ENCODE measurements at places on chromosomes 2 and 18.
A peak's percentile ranks its signal among the peaks of the same experiment; 100 is the strongest.

DNA sequence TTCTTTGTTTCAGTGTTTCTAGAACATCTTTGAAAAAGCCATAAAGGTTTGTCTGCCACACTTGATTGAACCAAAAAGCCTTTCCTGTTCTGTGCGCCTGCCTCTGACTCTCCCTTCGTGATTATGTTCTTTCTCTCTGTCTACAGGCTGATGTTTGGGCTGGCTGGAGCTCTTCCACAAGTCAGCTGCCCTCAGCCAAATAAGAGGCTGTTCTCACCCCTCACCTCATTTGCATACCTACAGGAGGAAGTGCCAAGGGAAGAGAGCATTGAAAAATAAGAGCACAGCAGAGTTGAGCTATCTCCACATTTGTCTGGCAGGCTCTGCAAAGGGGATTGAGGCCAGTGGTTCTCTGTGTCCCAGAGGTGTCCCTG lies 15.8 kb downstream of the INPP5D start:
- no peak for DNase-seq

- DNase-seq = peak; percentile 13
Observed at GRCh38 chr2:148888003-148888501, 13.0 kb downstream of the KIF5C start.

DNA sequence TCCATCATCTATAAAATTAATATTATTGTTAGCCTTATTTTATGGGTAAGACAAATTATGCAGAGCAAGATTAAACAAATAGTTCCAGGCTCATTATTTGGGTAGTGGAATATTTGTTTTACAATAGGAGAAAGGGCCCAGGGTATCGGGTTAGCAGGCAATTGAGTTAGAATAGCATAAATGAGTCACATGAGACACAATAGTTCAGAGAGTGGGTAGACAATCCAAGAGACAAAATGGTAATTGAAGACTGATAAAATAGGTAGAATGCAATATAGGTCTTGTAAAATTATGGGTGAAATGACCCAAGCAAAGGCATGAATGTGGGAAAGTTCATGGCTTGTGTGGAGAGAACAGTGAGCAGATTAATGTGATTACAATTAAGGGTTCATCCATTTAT lies 790.9 kb upstream of the GCFC2 start:
- no peak for DNase-seq

GRCh38 chr18:37668971-37669747 lies 103.6 kb upstream of the CELF4 start:
- DNase-seq = no peak

DNA sequence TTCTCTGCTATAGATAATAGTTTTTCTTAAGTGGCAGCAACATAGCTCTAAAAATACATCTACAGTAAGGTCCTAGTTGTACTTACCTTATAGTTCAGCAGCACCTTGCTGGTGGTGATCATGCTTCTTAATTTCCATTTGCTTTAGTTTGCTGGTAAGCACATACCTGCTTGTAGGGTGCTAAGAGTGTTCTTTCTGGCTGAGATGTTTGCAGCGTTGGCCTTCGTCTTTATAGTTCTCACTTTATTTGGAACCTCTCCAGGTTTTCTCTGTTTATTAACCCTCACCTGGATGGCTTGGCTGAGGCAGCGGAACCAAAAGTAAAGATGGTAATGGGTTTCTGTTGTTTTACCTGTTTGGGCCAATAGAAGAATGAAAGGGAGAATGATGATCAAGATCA lies 123.6 kb upstream of the EFEMP1 start:
- no peak for DNase-seq

- DNase-seq = no peak
Observed at GRCh38 chr2:88171966-88172365, 1.8 kb downstream of the THNSL2 start.

GRCh38 chr2:143705108-143705707 lies 576.0 kb downstream of the ARHGAP15 start:
- no peak for DNase-seq

DNA sequence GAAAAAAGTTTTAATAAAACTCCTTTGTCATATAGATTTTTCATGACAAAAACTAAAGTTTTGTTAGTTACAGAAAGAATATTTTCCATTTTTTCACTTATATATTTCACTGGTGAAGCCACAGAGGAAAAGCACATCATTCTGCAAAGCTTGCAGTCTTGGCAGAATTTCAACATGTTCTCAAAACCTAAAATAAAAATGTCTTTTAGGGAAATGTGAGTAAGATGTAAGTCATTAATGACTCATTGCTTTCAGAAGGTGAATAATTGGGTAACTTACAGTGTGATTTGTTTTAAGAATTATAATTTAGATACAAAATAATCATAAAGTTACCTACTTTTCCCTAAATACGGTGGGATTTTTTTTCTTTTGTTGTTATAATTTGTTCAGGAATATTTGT lies 43.4 kb upstream of the TNFRSF11A start:
- DNase-seq = no peak

DNA sequence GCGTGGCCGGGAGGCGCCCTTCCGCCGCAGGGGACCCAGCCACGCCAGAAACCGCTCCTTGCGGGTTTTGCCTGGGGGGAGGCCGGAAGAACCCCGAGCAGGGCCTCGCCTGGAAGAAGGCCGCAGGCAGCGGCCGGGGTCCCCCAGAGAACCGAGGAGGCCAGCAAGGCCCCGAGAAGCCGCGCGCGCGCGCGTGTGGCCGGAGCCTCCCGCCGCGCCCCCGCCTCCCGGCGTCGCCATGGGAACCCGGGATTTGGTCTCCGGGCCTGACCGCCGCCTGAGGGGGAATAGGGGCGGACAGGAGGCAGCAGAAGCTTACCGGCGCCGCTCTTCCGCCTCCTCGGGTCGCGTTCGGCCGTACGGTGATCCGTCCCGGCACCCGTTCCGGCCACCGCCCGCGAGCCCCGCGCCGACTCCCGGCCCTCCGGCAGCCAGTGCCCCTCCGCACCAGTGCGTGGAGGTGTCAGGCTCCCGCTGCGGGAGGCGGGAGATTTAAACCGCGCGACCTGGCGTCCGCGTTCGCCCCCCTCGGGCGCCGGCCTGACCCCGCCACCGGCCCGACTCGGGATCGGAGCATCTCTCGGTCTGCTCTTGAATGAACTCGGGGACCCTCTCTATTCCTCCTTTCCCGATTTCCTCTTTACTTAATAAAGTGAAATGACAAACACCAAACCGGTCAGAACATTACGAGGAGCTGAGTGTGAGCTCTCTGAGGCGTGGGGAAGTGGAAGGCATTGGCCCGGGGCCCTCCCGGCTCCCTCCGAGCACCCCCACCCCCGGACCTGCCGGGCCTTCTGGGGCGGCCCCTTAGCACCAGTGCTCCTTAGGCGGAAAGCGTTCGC lies at the start of gene ICA1L:
Gene ICA1L (minus strand): TSS at position 467 of the 842 bp plus-strand sequence. CDS start 42,757 bp downstream, outside the sequence.
- peak; percentile 41 for DNase-seq

DNA sequence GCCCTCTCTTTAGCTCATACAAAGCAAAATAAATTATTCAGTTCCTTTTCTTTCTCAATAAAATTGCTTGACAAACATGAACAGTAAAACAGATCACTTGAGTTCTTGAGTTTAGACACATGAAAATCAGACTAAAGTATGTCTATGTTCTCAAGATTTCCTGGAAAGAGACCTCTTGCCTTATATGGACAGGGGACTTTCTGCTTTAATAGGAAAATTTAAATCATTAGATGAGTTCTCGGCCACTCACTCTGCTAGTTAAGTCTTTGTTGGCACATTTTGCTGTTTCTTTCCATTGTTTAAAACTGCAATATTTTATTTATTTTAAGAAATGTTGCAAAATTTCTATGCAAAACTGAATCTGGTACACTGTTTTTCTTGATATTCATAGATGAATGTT lies 207.8 kb downstream of the RND3 start:
- DNase-seq = no peak

- DNase-seq = no peak
Observed at GRCh38 chr2:109196081-109196875, 67.3 kb downstream of the SH3RF3 start.

GRCh38 chr2:217269701-217270484 lies 410.0 kb upstream of the TNP1 start:
- DNase-seq = no peak

- DNase-seq = no peak
Observed at GRCh38 chr2:174840436-174840835, 76.2 kb upstream of the CHRNA1 start.

GRCh38 chr2:54577035-54577434 lies 120.9 kb downstream of the SPTBN1 start:
- DNase-seq = no peak

DNA sequence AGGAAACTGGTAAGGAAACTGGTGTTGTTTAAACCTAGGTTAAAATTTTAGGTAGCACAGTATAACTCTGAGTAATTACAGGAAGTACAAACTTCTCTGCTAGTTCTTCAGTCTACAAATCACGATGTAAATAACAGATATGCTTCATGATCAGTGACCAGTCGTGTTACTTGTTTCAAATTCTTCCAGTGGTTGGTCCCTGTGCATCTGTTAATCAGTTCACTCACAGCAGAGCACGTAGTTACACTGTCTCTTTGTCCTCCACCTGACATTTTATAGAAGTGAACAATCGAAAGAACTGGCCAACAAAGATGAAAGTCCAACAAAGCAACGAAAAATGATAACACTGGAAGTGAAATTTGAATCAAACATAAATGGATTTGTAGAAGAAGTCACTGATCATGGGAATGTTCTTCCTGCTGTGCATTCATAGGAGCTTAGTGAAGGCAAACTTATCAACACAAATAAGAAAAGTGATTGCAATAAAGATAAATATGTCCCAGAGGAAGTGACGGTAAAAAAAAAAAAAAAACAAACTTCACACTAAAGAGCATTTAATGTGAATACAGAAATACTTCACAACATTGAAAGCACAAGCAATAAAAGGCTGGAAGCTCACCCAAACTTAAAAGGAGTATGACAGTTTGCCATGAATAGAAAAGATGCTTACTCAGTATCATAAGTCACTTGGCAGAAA lies 7.0 kb downstream of the EIF2AK2 start:
- DNase-seq = no peak

- DNase-seq = no peak
Observed at GRCh38 chr2:25817630-25818029, 60.7 kb downstream of the ASXL2 start.

- no peak for DNase-seq
Observed at GRCh38 chr2:212154477-212154878, 384.1 kb downstream of the ERBB4 start.

- DNase-seq = no peak
Observed at GRCh38 chr2:184067502-184067901, 530.8 kb upstream of the ZNF804A start.

DNA sequence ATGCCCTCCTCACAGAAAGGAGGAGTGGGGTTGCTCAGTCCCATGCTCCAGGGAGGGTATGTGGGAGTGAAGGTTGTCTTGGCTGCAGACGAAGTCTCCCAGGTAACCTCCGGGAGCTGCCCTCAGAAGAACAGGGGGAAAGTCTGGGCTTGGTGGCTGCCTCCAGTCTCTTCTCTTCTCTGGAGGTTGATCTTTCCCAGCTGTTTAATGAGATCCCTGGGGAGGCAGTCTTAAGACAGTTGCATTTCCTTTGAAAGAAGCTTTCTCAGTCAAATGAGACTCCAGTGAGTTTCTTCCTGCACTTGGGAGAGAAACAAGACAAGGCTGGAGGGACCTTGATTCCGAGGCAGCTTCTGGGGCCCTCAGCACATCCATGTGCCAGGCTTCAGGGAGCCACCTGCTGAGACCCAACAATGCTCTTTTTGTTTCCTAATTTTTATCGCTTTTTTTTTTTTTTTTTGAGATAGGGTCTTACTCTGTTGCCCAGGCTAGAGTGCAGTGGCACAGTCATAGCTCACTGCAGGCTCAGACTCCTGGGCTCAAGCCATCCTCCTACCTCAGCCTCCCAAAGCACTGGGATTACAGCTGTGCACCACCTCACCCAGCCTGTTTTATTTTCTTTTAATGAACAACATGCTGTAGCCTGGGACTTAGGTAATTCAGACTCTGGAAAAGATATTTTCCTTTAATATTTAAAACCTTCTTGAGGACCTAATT lies 71.7 kb upstream of the TPO start:
- no peak for DNase-seq

- no peak for DNase-seq
Observed at GRCh38 chr18:76977684-76978232, 154.8 kb downstream of the MBP start.

GRCh38 chr2:67658820-67659219 lies 261.7 kb downstream of the ETAA1 start:
- no peak for DNase-seq

DNA sequence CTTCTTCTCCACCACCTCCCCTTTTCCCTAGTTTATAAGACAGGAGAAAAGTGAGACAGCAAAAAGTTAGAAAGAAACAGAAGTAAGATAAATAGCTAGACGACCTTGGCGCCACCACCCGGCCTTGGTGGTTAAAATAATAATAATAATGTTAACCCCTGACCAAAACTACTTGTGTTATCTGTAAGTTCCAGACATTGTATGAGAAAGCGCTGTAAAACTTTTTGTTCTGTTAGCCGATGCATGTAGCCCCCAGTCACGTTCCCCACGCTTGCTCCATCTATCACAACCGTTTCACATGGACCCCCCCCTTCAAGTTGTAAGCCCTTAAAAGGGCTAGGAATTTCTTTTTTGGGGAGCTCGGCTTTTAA lies 1.5 kb upstream of the BUB1 start:
- no peak for DNase-seq

DNA sequence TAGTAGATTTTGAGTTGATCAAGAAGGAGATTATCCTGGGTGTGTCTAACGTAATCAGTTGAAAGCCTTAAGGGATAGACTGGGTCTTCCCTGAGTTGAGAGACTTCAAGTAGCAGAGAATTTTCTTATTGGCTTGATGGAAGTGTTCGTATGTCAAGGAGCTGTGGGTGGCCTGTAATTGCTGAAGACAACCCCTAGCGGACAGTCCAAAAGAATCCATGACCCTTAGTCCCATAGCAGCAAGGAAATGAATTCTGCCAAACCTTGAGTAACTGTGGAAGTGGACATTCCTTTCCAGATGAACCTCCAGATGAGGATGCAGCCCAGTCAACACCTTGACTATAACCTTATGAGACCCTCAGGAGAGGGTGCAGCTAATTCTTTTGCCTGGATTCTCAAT lies 786.3 kb downstream of the SOCS6 start:
- DNase-seq = no peak

GRCh38 chr2:22086726-22087125 lies 963.0 kb downstream of the TDRD15 start:
- no peak for DNase-seq

DNA sequence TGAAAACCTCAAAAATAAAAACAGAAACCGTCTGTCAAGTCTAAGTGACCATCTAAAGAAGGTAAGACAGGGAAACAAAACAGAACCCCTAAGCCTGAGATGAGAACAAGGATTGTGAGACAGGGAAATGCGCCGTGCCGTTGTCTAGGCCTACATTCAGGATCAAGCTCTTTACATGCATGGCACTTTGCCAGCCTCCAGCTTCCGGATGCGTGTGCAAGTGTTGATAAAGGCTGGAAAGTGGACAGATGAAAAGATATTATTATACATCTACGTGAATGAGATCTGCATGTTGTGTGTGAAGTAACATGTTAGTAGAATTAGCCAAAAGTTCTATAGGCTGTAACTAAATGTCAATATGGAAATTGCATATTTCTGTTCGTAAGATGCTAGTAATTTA lies 28.6 kb upstream of the TMEM87B start:
- DNase-seq = no peak

GRCh38 chr18:61637319-61637718 lies 255.5 kb downstream of the RNF152 start:
- DNase-seq = peak; percentile 4

Measured in activated gamma-delta T cell (primary cell).